ENCODE measurements at places on chromosomes 1 and 21.

DNA sequence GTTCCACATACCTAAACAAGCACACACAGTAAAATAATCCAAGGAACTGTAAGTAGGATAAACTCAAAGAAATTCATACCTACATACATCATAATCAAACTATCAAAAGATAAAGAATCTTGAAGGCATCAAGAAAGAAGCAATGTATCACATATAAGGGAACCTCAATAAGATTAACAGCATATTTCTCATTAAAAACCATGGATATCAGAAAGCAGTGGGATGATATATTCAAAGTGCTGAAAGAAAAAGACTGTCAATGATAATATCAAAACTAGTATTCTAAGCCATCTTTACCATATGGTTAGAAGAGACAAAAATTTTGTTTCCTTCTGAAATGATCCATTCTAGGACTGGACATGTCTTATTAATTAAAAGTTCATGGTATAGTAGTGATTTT, 37.1 kb upstream of the ADAM30 start:
- no peak for DNase-seq

GRCh38 chr1:241677201-241677600, 25.1 kb downstream of the WDR64 start:
- DNase-seq = no peak

DNA sequence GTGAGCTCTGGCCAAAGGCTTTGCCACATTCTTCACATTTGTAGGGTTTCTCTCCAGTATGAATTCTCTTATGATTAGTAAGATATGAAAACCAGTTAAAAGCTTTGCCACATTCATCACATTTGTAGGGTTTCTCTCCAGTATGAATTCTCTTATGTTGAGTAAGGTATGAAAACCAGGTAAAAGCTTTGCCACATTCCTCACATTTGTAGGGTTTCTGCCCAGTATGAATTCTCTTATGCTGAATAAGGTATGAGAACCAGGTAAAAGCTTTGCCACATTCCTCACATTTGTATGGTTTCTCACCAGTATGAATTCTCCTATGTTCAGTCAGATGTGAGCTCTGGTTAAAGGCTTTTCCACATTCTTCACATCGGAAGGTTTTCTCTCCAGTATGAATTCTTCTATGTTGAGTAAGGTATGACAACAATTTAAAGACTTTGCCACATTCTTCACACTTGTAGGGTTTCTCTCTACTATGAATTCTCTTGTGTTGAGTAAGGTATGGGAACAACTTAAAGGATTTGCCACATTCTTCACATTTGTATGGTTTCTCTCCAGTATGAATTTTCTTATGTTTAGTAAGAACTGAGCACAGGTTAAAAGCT, 20.7 kb downstream of the ZNF695 start:
- no peak for DNase-seq

DNA sequence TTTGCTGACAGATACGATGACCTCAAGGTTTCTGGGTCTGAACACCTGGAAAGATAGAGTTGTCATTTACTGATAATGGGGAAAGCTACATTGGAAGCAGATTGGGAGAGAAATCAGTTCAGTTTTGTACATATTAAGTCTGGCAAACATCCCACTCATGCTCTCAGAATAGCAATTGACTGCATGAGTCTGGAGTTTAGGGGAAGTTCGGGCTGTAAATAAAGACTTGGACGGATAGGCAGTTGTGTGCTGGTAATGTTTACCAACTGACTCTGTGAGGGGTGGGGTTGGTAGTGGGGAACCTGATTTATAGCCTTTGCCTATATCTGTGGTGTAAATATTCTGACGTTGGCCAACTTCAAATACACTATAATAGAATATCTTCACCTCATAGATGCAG, 4.0 kb downstream of the H6PD start:
- no peak for DNase-seq

DNA sequence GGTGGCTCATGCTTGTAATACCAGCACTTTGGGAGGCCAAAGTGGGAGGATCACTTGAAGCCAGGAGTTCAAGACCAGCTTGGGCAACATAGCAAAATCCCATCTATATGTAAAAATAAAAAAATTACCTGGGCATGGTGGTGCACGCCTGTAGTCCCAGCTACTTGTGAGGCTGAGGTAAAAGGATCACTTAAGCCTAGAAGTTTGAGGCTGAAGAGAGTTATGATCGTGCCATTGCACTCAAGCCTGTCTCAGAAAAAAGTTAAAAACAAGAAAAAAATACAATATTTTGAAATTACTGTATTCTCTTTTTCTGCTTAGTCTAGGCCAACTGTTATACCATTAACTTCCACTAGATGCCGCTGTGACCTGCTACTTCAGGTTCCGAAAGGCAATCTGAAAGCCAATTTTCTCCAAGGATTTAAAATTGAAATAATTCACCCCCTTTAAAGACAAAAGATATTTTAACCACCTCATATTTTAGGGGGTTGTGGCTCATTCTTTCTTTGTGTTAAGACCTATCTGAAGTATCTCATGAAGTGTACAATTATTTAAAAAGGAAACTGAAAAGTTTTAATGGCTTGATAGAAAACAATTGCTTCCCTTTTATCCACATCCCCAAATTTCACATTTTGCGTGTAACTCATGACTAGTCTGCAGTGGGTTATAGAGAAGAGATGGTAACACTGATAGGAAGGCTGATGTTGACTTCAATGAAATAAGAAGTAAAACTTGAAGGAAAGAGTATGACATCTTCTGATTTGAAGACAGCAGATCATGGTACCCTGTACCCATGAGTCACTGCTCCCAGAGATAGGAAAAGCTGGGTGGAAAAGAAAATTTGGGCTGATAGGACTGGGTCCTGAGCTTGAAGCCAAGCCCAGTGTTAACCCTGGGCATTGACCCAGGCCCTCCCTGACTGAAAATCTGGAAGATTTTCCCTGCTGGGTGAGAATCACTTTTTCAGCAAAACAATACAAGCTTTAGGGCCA, 24.4 kb upstream of the CLDN14 start:
- DNase-seq = no peak

DNA sequence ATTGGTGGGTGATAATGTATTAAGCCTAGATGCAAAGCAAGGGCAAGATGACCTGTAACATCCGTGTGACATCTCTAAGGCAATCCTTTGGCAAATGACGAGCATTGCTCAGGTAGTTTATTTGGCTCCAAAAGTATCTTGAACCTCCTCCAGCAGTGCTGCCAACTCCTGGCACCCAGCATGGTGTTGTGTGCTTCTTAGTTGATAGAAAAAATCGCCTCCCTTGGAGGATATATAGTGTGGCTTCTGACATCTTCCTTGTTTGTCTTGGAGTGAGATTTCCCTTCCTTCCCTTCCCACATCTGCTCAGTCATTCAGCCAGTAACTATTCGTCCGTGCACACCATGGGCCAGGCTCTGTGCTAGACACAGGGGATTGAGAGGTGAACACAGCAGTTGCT, 121.8 kb downstream of the TOMM20 start:
- no peak for DNase-seq

- DNase-seq = no peak
Observed at GRCh38 chr1:118921994-118922393, 66.1 kb downstream of the TBX15 start.

- no peak for DNase-seq
Observed at GRCh38 chr1:161066694-161067093, 3.0 kb downstream of the ARHGAP30 start.

DNA sequence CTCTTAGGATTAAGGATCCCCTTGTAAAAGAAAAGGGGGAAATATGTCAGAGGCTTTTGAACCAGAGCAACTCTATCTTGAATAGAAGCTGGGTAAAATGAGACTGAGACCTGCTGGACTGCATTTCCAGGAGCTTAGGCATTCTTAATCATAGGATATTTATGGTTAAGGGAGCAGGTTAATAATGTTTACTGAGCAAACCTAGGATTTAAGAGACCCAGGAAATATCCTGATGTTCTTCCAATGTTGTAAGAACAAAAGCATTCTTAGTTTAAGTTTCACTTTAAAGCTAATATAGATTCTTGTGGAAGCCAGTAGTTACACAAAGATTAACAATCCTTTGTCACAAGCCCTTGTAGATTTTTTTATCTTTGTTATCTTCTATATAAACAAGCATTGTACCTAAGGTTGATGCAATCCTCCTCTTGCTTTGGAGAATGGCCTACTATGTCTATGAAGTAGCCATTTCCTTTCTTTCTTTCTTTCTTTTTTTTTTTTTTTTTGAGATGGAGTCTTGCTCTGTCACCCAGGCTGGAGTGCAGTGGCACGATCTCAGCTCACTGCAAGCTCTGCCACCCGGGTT, 570.2 kb upstream of the BEND5 start:
- DNase-seq = no peak

DNA sequence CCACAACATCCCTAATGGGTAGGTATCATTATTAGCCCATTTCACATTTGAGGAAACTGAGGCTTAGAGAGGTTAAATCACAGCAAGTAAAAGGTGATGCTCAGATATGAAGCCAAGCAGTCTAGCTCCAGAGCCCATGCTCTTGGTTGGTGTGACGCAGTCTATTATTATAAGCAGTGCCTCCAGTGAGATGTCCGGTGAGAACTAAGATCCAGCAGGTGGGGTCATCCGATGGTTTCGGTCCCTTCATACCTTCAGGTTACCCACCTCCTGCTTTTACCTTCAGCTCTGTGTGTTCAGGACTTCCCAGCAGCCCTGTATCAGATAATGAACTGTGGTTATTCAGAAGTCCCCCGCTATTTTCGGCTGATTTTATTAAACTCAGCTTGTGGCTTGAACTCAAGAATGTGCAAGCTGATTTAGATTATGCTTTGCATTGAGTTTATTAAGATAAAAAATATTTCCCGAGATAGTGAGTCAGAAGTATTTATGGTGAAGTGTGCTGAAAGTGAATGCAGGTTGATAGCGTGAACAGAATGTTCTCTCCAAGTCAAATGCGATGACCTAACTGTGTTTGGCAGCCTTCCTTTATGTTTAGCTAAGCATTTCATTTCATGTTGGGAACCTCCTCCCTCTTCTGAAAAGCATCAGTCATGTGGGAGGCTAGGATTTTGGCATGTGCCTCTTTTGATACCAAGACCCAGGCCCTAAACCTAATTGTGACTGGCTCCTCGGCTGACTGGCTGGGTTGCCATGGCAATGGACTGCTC, 160.9 kb upstream of the UBE2U start:
- DNase-seq = peak; percentile 98

DNA sequence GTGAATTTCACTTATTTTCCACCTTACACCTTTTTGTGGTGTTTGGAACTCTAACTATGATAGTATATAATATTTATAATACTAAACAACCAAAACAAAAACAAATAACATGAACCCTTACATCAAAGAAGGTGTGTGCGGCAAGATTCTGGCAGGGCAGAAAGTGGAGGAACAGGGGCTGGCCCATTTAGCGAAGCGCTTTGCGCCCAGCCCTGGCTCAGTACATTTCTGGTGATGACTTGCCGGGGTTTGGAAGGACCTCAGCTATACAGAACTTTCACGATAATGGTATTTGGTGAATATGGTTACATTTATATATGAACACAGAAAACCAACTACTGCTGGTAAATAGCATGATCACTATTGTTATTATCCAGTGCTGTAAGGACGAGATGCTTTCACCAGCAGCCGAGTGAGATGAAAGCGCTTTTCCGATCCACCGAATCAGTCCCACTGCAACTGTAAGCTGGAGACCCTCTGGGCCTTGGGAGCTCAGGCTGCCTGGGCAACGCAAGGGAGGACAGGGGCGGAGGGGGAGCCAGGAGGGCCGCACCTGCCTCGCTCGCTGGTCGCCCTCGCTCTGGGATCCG, 63.9 kb downstream of the CD247 start:
- DNase-seq = no peak

DNA sequence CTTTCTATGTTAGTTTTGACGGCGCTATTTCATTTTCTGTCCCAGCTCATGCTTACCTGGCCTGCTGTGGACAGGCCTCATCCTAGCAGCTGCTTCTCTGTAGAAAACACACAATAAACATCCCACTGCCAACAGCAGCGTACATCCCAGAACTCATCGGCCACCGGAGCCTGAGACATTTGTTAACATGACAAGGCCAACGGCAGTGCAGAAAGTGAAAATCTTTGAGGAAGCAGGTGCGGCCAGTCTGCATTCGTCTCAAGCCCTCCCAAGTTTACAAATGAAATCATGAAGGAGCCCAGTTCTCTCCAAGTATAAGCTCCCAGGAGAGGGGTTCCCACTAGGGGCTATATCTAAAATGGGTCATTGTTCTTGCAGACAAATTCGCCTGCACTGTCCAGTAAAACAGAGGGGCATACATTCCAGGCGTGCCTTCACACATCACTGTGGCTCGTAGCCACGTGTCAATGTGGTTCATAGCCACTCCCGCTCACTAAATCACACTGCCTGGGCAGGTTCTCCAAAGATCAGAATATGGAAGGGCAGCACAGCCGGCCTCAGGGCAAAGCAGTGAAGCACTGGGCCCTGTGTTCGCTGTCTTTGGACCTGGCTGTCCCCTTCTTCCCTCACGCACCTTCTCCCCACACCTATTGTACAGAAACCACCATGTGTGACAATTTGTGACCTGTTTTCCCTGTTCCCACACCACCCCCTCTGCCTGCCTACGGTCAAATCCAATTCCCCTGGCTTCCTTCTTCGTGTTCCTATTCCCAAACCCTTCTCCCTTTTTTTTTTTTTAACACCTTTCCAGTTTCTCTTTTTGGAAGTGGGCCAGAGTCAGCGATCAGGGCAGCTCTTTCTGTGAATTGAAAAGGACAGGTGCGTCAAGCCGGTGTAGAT, 27.0 kb upstream of the ABCG1 start:
- no peak for DNase-seq

DNA sequence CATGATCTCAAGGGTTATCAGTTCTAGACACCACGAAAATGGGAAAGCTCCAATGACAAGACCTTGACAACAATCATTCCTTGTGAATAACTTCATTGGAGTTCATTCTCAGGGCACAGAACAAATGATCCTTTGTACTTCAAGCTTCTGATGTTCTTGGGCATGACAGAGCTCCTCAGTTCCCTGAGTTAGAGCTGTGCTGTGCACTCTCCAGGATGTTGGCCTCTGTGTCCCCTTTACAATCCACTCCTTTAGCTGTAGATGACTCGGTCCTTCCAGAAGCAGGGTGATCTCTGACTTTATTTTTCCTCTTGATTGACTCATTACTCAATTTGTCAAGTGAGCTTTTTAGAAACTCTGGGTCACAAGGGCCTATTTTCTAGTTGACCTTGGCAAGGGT, 3.9 kb upstream of the FAM78B start:
- DNase-seq = no peak

GRCh38 chr1:176136891-176137290, 70.2 kb downstream of the COP1 start:
- DNase-seq = no peak

- DNase-seq = peak; percentile 36
Observed at GRCh38 chr1:113617438-113618141, 141.7 kb downstream of the PHTF1 start.

DNA sequence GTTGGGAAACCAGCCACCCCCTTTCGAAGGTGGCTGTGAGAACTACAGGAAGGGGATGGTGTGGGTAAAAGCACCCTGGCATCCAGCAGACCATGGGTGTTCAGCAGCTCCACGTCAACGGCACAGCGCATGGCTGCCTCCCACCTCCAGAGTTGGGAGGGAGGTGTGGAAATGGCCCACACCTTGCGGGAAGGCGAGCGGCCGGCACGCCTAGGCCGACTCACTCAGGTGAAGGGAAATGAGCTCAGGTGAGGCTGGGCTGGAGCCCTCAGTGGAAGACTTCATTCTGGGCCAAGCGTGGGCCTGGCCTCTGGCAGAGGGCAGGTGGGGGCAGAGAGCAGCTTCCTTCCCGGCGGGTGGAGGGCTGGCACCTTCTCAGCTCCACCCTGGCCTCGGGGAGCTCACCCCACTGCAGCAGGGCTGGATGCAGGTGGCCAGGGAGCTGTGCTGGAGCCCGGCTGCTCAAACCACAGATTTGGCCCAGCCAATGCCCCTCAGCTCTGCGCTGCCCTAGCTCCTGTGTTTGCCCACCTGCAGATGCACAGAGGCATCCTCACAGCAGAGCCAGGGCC, 24.8 kb upstream of the ALDH4A1 start:
- no peak for DNase-seq

GRCh38 chr1:85580872-85581801, 576 bp downstream of the CCN1 start:
- DNase-seq = peak; percentile 36

Data from NCI-H226 (cell line).